ENCODE measurements at places on chromosomes 5 and 9.

GRCh38 chr9:127195976-127196825 lies 68.4 kb upstream of the GARNL3 start:
- H3K27ac ChIP-seq = no peak overlapping the region
- no peak for DNase-seq
- H3K4me1 ChIP-seq = peaks cover 4% of the 10 kb centered on the region
- H3K4me3 ChIP-seq = no peak overlapping the region

DNA sequence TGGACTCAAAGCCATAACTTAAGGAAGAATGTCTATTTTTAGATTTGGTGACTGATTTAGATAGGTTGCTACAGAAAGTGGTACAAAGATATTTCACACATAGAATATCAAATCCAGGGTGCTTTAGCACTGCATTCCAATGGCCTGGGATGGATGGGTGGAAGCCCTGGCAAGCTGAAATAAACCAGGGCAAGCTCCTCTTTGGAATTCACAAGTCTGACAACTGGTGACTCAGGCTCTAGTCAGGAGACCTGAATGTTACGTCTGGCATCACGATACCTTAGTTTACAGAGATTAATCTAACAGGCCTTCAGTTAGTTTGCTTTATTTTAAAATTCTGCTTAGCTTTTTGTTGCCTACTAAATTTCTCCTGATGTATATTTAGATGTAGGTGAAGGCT lies 144.0 kb downstream of the TMC1 start:
- no peaks in the 10 kb centered on the region for H3K27me3 ChIP-seq
- DNase-seq = no peak
- no peak overlapping the region for H3K27ac ChIP-seq
- H3K36me3 ChIP-seq = no peaks in the 10 kb centered on the region
- no peak overlapping the region for H3K4me3 ChIP-seq

- H3K4me1 ChIP-seq = no peaks in the 10 kb centered on the region
- H3K27me3 ChIP-seq = no peaks in the 10 kb centered on the region
- H3K4me3 ChIP-seq = no peak overlapping the region
- no peak for DNase-seq
Observed at GRCh38 chr5:37859805-37860204, 20.0 kb upstream of the GDNF start.

GRCh38 chr9:6616951-6617602 lies 28.5 kb downstream of the GLDC start:
- H3K27ac ChIP-seq = no peak overlapping the region
- H3K4me3 ChIP-seq = no peak overlapping the region
- H3K4me1 ChIP-seq = peaks cover 20% of the 10 kb centered on the region
- no peak for DNase-seq

DNA sequence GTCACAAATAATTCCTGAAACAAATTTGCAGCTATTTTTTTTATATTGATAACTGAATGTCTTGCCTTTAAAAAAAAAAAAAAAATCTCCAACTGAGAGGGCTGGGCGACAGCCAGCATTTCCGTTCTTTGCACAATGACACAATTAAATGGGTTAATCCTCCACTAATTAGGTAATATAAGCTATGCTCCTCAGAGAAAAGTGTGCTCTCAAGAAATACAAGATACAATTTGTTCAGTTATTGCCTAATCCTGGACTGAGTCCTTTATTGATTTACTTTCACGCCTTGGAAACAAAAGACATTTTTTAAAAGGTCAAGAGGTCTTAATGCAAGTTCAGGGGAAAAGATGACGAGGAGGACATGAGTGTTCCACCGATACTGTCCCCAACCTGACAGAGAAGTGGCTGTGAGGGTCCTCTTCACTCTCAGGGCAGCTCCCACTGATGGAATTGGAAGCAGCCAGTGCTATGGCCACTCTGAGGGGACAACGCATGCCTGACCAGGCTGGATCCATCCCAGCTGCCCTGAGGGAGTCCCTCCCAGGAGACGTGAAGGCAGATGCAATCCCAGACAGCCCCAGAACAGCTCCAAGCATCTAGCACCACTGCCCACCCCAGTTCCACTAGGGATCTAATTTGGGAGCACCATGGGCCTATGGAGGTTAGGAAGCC lies 220.7 kb downstream of the GNA14 start:
- H3K36me3 ChIP-seq = no peaks in the 10 kb centered on the region
- H3K4me3 ChIP-seq = no peak overlapping the region
- peak overlapping the region; percentile 2 for H3K27ac ChIP-seq
- H3K4me1 ChIP-seq = no peaks in the 10 kb centered on the region
- DNase-seq = no peak

- H3K36me3 ChIP-seq = no peaks in the 10 kb centered on the region
- no peak overlapping the region for H3K4me3 ChIP-seq
- peaks cover 9% of the 10 kb centered on the region for H3K4me1 ChIP-seq
- H3K27me3 ChIP-seq = no peaks in the 10 kb centered on the region
Observed at GRCh38 chr9:7055171-7055903, 297.6 kb downstream of the KDM4C start.

DNA sequence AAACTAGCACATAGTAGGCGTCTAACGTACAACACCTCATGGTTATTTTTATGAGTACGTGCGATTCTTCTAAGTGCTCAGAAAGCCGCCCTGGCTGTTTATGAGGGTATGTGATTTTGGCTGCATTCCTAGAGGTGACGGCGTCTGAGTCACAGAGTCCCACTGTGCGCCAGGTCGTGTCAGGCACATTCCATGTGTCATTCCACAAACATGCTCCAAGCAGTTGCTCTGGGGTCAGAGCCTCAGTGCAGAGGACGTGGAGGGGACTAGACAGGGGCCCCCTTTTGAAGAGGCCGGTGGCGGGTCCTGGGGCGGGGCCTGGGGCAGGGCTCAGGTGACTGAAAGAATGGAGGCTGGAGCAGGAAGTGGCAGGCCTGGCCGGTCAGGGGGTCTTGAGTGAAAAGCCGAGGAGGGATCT lies 51.9 kb downstream of the NEK6 start:
- peaks cover 7% of the 10 kb centered on the region for H3K4me1 ChIP-seq
- H3K27ac ChIP-seq = no peak overlapping the region
- no peak for DNase-seq

DNA sequence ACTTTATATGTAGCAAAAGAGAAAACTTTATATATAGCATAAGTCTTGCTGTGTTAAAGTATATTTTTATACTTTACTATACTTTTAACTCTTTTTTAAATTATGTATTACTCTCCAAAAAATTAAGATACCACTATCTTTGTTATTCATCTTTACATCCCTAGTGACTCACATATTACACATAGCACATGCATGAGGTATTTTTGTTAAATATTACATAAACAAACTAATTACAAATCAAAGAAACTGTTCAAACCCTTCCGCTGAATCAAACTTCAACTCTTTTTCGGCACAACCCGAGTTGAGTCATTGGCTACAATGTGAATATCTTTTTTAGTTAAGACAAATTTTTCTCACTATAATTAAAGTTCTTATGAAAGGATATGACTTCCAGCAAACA lies 32.1 kb downstream of the NADK2 start:
- no peak overlapping the region for H3K4me3 ChIP-seq
- no peaks in the 10 kb centered on the region for H3K27me3 ChIP-seq
- H3K27ac ChIP-seq = no peak overlapping the region
- H3K36me3 ChIP-seq = peaks cover 85% of the 10 kb centered on the region
- H3K4me1 ChIP-seq = no peaks in the 10 kb centered on the region
- no peak for DNase-seq

DNA sequence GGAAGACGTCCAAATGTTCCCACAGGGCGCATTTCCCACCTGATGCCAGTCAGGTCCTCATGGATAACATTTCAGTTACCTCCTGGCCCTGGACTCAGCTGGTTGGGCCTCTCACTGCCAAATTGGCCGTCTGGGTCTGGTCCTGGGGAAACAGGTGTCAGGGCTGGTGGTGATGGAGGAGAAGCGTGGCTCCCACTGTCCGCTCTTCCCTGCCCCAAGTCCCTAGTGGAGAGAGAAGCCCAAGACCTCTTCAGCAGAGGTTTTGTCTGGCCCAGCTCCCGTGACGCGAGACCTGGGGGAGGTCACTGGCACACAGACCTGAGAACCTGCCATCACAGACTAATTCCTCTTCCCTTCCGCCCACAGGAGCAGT lies 27.8 kb upstream of the PRDM12 start:
- DNase-seq = no peak
- H3K36me3 ChIP-seq = peaks cover 73% of the 10 kb centered on the region
- no peaks in the 10 kb centered on the region for H3K4me1 ChIP-seq
- H3K27ac ChIP-seq = no peak overlapping the region

All from neuronal stem cell (in vitro differentiated cells).